ENCODE measurements at places on chromosomes 6 and 20. TPM values are rescaled to one million over a fixed set of nuclear protein-coding genes. Genes with fewer than 3 reads are reported as not detected.

Gene CASS4
- under 0.01 TPM for total RNA-seq

Gene KHDC1L
- total RNA-seq: 1.2 TPM

Gene TRERF1
- total RNA-seq: 2.9 TPM

Gene RING1
- 24.5 TPM for total RNA-seq

Gene NHLRC1
- 2.9 TPM for total RNA-seq

Gene RALY
- total RNA-seq: 48.5 TPM

Gene CST2
- total RNA-seq: not detected

Gene VSTM2L
- 201 TPM for total RNA-seq

Gene REM1
- not detected for total RNA-seq

Gene RUNX2
- total RNA-seq: 0.41 TPM

Gene AKAP12
- 40.4 TPM for total RNA-seq
